ENCODE measurements at places on chromosomes 3 and 15.

GRCh38 chr15:75198560-75199356 is 2.9 kb upstream of the C15orf39 start:
- DNase-seq: no peak

DNA sequence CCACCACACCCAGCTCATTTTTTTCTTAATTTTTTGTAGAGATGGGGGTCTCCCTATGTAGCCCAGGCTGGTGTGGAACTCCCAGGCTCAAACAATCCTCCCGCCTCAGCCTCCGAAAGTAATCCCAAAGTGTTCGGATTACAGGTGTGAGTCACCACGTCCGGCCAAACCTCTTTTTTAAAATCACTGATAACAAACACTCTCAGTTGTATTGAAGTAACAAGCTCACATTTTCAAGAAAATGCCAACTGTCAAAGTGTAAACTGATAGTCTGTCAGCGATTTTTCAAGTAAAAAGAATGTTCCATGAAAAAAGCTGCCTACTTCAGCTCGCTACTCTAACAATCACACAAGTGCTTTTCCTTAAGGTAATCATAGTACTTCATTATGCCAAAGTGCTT is 33.4 kb downstream of the UBXN7 start:
- no peak for DNase-seq

DNA sequence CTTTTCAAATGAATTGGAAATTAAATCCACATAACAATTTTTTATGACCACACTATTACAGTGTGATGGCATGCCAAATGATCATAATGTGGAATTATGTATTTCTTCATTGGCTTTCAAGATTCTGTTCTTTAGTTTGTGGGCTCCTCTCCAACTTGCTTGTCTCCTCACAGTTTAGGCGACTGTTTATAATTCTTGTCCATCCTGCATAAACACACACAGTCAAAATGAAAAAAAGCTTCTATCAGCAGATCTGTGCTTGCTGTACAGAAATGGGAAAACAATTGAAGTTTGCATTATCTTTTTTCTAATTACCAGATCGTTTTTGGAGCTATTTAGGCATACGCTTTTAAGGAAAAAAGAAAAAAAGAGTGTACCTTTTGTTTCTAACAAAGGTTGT is 37.0 kb downstream of the OPA1 start:
- DNase-seq: no peak

GRCh38 chr15:63945007-63945788 is 101.1 kb downstream of the DAPK2 start:
- DNase-seq: no peak

DNA sequence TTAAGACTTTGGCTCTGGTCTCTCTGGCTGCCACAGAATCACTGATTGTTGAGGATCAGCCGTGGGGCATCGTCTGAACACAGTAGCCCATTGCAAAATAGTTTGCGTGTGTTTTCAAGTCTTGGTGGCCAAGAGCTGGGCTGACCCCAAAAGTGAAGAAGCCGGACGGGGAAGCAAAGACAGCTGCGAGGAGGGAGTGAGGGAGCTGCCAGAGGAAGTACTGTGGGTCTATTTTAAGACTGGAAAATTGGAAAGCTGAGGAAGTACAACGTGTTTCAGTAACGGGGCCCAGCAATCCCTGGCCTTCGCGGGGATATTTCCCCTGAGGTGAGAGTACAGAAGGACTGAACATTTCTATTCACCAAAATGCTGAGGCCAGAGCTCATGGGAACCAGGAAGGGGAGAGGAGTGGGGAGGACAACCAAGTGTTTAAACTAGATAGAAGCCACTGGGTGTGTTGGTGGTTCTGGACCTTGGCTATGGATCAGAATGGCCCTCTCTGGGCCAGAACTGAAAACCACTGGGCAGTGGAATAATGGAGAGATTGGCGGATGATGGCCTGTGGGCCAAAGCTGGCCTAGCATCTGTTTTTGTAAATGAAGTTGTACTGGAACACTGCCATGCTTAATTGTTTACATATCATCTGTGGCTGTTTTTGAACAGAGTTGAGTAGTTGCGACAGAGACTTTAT is 34.1 kb upstream of the LIMD1 start:
- DNase-seq: no peak

GRCh38 chr3:107063351-107063750 is 313.9 kb upstream of the CCDC54 start:
- no peak for DNase-seq

DNA sequence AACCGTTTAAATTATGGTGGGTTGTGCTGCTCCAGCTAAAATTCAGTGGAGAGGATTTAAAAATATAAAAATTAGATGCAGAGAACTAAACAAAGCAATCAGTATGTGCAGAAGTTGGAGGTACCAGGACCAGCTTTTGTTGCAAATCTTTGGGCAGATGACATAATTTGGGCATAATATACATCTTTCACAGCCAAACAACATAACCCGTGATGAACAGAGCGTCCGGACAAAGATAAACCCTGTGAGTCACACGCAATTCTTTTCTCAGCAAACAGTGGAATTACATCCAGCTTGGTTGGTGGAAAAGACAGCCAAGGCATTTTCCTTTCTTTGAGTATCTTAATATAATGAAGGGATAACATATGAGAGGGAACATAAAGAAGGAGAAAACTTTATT is 419.4 kb upstream of the ADAMTS9 start:
- DNase-seq: no peak

DNA sequence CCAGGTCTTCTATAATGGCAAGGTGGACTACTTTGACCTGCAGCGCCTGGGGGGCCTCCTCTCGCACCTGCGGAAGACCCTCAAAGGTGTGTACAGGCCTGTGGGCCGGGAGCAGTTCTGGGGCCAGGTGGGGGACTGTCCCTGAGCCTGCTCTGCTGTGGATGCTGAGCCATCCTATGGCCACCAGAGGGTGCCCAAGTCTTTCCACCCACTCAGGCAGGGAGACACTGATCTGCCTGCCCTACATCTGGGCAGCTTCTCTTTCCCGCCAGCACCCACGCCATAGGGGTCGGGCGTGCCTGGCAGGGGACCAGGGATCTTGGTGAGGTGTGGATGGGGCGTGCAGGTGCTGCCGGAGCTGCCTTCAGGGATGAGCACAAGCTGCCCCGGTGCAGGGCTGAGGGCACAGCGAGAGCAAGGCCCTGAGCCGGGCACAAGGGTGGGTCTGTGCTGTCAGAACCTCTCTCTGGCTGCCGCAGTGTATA is 14.1 kb downstream of the RNF123 start:
- DNase-seq: no peak

GRCh38 chr15:47890397-47891150 is 173.3 kb downstream of the SEMA6D start:
- DNase-seq: no peak

DNA sequence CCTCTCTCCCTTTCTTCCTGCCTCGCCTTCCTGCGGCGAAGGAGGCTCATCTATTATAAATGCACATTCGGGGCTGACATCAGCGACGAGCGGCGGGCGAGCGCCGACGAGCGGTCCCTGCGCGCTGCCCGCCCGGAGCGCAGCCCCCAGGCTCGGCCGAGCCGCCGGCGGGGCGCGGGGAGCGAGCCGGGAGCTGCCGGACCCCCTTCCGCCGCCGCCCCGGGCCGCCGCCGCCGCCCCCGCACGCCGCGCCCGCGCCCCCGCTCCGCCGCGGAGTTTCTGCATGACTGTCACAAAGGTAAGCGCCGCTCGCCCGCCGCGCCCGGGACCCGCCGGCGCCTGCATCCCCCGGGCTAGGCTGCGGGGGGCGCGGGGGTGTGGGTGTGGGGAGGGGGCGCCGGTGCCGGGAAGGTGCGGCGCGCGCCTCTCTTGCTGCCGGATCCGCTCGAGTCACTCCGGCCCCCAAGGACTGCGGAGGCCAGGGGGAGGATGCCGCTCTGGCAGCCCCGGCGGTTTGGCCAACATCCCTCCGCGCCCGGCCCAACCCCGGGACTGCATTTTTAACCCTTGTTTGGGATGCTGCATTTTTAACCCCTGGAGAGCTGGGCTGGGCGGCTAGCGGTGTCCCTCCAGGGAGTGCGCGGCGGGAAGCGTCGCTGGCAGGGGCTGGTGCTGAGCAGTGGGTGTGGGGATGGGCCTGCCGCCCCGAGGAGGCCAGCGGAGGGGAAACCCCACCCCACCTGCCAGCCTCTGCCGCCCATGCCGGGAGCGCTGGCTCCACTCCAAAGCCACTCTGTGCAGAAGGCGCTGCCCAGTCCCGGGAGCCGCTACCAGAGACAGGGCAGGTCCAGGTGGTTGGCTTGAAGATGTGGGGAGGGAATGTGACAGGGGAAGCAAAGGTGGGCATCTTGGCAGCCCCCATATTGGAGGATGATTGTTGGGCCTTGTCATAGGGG is at the start of gene CORO2B:
Gene CORO2B (plus strand): TSS at position 14 of the 956 bp plus-strand sequence. CDS start 270 bp downstream, at position 284.
- DNase-seq: no peak

- no peak for DNase-seq
These were observed 88.2 kb downstream of the CPN2 start for GRCh38 chr3:194262925-194263305.

DNA sequence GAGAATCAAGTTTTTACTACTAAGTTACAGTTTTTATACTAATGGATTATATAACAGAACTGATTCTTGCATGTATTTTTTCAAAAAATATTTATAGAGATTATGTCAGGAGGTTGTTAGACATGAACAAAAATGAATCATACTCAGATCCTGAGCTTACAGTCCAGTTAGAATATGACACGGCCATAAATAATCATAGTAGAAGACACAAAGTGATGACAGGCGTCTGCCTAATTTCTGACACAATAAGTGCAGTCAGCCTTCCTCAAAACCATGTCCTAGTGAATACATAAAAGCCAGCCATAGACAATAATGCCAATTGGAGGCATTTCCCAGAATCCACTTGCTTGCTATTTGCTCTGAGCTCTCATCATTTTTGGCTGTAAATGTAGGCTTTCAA is 81.7 kb upstream of the POU1F1 start:
- no peak for DNase-seq

DNA sequence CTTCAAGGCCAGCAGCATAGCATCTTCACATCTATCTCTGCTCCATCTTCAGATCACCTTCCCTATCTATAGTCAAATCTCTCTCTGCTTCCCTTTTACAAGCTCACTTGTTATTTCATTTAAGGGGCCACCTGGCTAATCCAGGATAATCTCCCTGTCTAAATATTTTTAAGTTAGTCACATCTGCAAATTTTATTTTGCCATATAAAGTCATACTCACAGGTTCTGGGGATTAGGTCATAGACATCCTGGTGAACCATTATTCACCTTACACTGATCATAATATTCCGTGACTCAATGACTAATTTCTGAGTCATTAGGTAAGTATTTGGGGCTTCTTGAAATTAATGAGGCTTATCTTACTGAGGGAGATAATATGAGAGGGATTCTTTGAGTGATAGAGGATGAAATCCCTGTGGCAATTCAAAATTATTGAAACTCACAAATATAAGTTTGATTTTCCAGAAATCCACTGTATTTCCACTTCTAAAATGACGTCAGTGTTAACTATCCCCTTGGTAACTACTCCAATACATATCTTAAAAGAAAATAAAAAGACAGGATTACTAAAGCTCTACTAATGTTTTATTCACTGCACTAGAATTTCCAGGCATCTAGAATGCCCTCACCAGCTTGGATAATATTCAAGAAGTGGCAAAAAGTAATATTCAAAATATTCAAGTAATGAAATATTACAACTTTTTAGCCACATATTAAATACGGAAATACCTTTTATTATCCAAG is 93.7 kb upstream of the RBMS3 start:
- DNase-seq: peak; percentile 95

GRCh38 chr15:99315636-99316035 is 64.4 kb downstream of the LRRC28 start:
- no peak for DNase-seq

Data from epithelial cell of proximal tubule (primary cell).